ENCODE measurements at places on chromosomes 6 and 20. TPM values are rescaled to one million over a fixed set of nuclear protein-coding genes. Genes with fewer than 3 reads are reported as not detected.

Gene CASS4
- 14.3 TPM for total RNA-seq

Gene GNMT
- total RNA-seq = 2.6 TPM

Gene PRKN
- total RNA-seq = 0.48 TPM

Gene COX7A2
- 186 TPM for total RNA-seq

Gene GMNN
- total RNA-seq = 7.9 TPM
